ENCODE measurements at places on chromosomes 1 and 21.

GRCh38 chr1:199909137-199909536 is 118.4 kb upstream of the NR5A2 start:
- DNase-seq: no peak

DNA sequence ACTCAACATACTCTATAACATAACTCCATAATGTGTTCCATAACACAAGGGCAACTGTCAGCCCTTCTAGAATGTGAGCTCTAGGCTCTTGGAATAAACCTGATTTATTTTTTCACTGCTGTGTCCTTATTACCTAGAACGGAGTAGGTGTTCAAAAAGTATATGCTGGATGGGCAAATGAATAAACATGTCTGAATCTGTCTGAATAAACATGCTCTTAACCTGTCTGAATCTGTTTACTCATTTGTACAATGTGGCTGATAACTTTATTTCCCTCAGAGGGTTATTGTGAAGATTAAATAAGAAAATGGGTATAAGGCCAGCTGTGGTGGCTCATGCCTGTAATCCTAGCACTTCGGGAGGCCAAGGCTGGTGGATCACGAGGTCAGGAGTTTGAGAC is 42.3 kb downstream of the AZIN2 start:
- no peak for DNase-seq

DNA sequence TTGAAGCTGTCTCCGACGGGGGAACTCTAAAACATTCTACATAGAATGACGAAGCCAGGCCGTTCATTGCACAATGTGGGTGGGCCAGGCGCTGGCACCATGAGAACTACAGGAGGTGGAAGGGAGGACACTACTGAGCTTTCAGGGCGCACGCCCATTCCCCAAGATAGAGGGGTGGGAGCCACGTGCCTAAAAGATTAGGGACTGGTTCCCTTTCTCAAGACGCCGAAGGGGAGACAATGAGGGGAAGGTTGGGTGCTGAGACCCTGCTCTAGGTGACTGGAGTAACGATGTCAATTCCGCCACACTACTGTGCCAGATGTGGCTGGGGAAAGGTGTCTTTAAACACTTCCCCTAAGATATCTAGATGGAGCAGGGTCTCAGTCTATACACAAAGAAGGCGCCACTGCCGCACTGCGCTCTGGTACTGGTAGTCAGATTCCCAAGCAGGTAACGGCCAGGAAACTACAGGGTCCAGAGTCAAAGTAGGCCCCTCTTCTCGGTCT is 782 bp downstream of the CSDE1 start:
- DNase-seq: peak; percentile 28

- no peak for DNase-seq
Observed at GRCh38 chr1:112027696-112028095, 38.2 kb upstream of the KCND3 start.

DNA sequence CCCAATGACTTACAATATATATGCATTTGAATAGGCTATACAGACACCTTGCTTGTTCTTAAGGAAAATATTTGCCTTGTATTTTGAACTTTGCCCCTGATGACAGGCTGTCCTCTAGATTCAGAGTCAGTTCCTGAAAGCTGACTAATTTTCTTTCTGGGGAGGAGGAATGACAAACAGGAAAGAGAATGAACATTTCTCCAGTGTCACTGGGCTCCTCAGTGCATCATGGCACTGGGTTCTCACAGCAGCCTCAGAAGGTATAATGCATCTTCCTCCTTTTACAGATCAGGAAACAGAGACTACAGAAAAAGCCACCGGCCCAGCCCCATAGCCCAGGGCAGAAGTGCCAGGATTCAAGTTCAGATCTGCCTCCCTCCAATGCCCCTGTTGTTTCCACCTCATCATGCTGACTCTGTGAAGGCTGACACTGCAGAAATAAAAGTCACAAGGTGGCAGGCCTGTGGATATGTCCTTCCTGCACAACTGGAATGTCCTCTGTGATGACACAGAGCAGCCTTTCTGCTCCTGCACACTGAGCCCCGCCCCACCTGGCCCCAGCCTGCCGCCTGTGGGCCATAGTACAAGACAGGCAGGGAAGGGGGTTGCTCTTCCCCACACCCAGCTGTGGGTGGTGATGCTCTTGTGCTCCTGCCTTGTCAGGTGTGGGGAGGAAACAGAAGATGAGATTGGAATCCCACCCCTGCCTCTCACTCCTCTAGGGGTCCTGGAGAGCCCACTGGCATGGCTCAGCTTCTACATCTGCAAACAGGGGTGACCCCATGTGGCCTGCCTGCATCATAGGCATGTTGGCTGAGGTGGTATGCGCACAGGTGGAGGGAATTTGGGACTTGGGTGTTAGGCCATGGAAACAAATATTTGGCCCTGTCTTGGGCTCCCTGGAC is 6.4 kb downstream of the TTC22 start:
- DNase-seq: no peak

- no peak for DNase-seq
Observed at GRCh38 chr1:65319141-65319540, 9.8 kb downstream of the DNAJC6 start.
